ENCODE measurements at places on chromosomes 6 and 20.

DNA sequence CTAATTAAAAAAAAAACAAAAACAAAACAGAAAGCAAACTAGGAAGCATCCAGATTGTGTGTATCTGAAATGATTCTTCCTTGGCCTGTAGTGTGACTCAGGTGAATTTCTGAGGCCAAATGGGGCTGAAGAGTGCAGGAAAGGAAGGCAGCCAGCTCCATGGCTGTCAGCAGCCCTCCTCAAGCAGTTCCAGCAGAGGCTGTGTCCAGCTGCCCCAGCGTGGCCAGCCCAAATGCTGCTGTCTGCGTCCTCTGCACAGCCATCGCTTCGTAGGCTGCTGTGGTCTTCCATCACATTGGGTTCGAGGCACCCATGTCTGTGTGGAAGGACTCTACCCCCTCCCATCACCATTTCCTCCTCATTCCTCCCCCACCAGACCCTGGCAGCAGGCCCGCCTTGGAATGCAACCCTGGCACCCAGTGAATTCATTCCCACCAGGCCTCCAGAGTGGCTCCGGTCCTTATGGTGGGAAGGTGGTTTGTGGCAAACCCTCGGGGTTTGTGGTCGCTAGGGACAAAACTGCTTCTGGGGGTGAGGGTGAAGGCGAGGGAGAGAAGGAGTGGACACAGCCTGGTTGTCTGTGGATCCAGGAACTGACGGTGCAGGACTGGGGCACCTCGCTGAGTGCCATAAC is 81.5 kb downstream of the MYLK4 start:
- no peak for DNase-seq

- DNase-seq = peak; percentile 59
Observed at GRCh38 chr6:109373762-109374161, 8.5 kb downstream of the CD164 start.

DNA sequence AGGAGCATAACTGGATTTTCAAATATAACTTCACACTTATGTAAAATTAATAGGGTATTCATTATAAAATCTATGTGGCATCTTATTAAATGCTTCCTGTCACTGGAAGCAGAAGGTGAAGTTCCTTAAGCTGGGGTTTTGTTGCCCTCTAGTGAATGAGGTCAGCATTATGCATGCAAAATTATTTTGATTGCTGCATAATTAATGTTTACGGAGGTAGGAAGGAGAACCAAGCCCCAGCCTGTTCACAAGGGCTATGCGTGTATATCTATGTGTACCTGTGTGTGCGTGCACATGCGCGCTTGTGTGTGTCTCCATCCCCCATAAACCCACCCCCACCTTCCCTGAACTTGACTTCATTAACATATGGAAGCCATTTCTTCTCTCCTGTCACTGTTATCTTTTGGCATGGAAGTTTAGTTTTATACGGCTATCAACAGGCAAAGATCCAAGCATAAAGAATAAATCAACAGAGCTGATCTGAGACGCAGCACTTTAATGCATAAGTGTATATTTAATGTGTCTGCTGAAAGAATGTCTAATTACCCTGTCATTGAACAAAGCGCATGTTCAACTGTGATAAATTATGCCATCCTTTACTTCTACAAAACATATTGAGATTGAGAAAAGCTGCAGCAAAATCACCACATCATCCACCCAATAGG is 90.2 kb upstream of the CDH4 start:
- no peak for DNase-seq

DNA sequence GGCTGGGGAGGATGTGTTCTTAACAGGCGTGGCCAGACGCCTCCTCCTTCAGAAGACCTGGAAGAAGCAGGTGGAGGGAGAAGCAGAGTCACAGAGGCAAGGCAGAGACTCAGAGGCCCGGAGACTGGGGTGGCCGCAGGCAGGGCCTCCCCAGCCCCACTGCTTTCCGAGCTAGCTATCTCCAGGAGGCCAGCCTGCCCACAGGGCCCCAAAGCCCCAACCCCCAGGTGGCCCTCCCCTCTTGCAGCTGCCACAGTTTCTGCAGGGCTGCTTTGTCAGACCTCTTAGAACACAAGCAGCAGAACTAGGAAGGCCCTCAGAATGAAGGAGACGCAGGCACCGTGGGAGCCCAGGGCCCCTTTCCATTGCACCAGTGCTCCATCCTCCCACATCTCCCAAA is 69.0 kb upstream of the MLN start:
- no peak for DNase-seq

DNA sequence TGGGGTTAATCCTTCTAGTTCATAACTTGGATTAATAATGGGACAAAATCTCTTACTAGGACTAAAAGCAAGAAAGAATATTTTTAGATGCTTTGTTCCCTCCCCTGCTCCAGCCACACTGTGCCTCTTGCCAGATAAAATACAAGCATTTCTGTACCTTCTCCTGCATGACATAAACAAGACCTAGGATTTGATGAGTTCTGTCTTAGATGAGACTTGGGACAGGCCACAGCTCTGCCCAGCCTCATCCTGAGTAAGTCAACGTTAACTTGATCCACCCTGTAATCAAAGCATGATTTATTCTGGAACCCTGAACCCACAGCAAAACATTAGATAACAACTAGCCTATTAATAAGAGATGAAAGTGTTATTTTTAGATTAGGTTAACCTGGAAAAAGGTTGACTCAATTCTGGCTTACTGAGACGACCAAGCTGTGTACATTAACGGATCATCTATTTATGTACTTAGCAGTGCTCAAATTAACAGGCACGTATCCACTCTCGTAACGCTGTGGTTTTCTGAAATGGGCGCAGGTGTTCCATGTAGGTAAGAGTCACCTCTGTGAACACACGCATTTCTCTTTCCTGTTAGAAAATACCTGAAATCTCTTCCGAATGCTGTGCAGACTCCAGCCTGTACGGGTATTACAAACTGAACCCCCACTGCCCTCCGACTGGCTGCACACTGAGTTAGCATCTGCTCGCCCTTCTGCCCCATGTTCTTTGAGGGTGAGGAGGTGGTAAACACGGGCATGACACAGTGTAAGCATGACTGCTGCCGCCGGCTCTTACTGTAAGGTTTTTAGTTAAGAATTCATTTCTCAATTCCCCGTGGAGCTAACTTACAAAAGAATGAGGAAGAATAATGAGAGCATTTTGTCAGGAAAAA is 132.1 kb upstream of the FOXQ1 start:
- no peak for DNase-seq

GRCh38 chr20:61966492-61967244 is 99.0 kb downstream of the TAF4 start:
- no peak for DNase-seq

GRCh38 chr6:19432966-19433498 is 404.1 kb upstream of the ID4 start:
- no peak for DNase-seq

DNA sequence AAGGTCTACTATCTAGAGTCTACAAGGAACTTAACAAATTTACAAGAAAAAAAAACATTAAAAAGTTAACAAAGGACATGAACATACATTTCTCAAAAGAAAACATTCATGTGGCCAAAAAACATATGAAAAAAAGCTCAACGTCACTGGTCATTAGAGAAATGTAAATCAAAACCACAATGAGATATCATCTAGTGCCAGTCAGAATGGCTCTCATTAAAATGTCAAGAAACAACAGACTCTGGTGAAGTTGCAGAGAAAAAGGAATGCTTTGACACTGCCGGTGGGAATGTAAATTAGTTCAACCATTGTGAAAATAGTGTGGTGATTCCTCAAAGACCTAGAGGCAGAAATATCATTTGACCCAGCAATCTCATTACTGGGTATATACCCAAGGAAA is 48.3 kb downstream of the OGFRL1 start:
- no peak for DNase-seq
